H1 (cell line): ENCODE measurements at places on chromosomes 3 and 15. TPM values are rescaled to one million over a fixed set of nuclear protein-coding genes. Genes with fewer than 3 reads are reported as not detected.
A peak's percentile ranks its signal among the peaks of the same experiment; 100 is the strongest.

DNA sequence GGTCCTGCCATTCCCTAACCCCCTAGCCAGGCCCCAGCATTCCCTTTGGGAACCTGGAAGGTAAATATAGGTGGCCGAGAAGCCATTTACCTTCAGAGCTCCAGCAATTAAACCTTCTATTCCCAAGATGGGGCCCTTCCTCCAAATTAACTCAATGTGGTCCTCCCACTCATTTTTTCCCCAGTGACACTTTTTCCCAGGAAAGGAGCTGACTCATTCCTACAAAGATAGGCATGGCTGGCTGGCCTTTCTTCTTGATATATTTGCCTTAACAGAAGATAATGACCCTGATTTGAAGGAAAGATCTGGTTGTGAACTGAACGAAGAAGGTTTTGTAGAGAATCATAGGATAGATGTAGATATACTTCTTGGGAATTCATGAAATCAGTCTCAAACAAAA lies 279.0 kb upstream of the VEPH1 start:
- H3K4me1 ChIP-seq = no peaks in the 10 kb centered on the region
- H3K27ac ChIP-seq = no peak overlapping the region
- DNase-seq = no peak
- H3K27me3 ChIP-seq = no peaks in the 10 kb centered on the region
- H3K4me3 ChIP-seq = no peak overlapping the region

CCRL2 gene
- not detected in 2 replicates for total RNA-seq

SELENOT gene
- 74.7 and 79.0 TPM in 2 replicates for total RNA-seq

- H3K27ac ChIP-seq = no peak overlapping the region
- no peaks in the 10 kb centered on the region for H3K36me3 ChIP-seq
- H3K4me1 ChIP-seq = no peaks in the 10 kb centered on the region
- no peak overlapping the region for H3K4me3 ChIP-seq
These were observed 298.5 kb downstream of the IGSF11 start for GRCh38 chr3:118736107-118736506.

- H3K4me3 ChIP-seq = peak overlapping the region; percentile 97
- DNase-seq = no peak
- 0 out of 2 replicates have a peak overlapping the region, but pooled peaks have one; percentile 0 for H3K27ac ChIP-seq
These were observed 1.5 kb downstream of the FSTL1 start for GRCh38 chr3:120449251-120449650.

- H3K36me3 ChIP-seq = peaks cover 1% of the 10 kb centered on the region
- no peak overlapping the region for H3K4me3 ChIP-seq
- H3K27me3 ChIP-seq = no peaks in the 10 kb centered on the region
- H3K4me1 ChIP-seq = no peaks in the 10 kb centered on the region
- H3K27ac ChIP-seq = no peak overlapping the region
These were observed 48.6 kb downstream of the SEMA3G start for GRCh38 chr3:52396011-52396906.

TRIM42 gene
- not detected in 2 replicates for total RNA-seq

GRCh38 chr3:160826991-160827390 lies 71.0 kb downstream of the PPM1L start:
- no peaks in the 10 kb centered on the region for H3K27me3 ChIP-seq
- no peak overlapping the region for H3K27ac ChIP-seq
- no peak for DNase-seq
- no peaks in the 10 kb centered on the region for H3K4me1 ChIP-seq
- H3K36me3 ChIP-seq = no peaks in the 10 kb centered on the region

OR5K2 gene
- total RNA-seq = not detected in 2 replicates

- no peak overlapping the region for H3K4me3 ChIP-seq
- H3K27ac ChIP-seq = 0 out of 2 replicates have a peak overlapping the region, but pooled peaks have one; percentile 20
- H3K27me3 ChIP-seq = no peaks in the 10 kb centered on the region
- peak; percentile 35 for DNase-seq
- H3K36me3 ChIP-seq = no peaks in the 10 kb centered on the region
These were observed 49.4 kb upstream of the ATP2B2 start for GRCh38 chr3:10554746-10555145.

DNA sequence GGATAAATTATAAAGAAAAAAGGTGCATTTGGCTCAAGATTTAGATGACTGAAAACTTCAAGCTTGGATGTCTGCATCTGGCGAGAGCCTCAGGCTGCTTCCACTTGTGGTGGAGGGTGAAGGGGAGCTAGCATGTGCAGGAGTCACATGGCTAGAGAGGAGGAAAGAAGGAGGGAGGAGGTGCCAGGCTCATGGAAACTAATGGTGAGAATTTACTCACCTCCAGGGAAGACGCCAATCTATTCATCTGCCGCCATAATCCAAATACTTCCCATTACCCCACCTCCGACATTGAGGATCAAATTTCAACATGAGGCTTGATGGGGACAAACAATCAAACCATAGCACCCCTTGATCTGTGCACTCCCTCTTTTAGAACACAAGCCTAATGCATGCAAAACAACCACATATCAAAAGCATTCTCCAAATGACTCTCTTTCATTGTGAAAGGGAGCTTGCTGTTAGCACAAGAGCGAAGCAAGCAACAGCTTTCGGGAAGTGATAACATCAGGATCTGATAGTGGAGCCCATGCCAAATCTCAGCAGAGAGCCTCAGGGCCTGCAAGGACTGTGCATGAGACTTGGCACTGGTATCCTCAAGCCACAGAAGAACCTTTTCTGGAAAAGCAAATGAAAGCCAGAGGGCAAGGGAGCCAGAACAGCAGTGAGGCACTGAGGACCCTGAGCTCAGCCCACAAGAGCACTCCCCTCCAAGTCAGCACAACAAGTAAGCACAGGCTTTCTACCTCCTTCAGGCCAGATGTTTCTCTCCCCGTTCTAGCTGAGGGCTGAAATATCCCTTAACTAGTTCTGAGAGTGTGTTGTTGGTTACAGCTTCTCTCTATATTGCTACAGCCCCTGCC lies 50.2 kb upstream of the THBS1 start:
- H3K27ac ChIP-seq = no peak overlapping the region
- H3K36me3 ChIP-seq = no peaks in the 10 kb centered on the region
- DNase-seq = no peak
- no peak overlapping the region for H3K4me3 ChIP-seq
- peaks cover 7% of the 10 kb centered on the region; the same call in 1 of the 2 replicates for H3K4me1 ChIP-seq

ATP8B4 gene
- 0.24 and 0.57 TPM in 2 replicates for total RNA-seq

RBSN gene
- total RNA-seq = 18.9 and 20.0 TPM in 2 replicates

GRCh38 chr3:11346416-11346815 lies 74.2 kb downstream of the ATG7 start:
- no peak overlapping the region for H3K4me3 ChIP-seq
- no peak overlapping the region for H3K27ac ChIP-seq
- no peak for DNase-seq
- H3K36me3 ChIP-seq = no peaks in the 10 kb centered on the region
- no peaks in the 10 kb centered on the region for H3K4me1 ChIP-seq

DNA sequence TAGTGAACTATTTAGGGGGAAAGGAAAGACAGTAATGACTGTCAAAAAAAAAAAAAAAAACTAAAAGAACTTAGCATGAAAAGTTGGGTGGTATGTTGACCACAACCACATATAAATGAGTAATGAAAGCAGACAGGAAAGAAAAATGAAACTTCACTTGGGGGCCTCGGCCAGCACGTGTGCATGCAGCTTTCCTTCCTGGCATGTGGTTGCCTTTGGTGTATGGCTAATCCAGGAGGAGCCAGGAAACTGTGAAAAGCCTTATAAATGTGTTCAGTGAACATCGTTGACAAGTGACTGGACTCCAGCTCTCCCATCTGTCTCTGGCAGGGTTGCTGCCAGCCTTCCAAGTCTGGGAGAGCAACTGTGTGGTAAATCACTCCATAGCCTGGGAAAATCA lies 195.1 kb downstream of the DTWD1 start:
- no peak overlapping the region for H3K27ac ChIP-seq
- no peaks in the 10 kb centered on the region for H3K36me3 ChIP-seq
- DNase-seq = no peak
- H3K4me3 ChIP-seq = no peak overlapping the region

DNA sequence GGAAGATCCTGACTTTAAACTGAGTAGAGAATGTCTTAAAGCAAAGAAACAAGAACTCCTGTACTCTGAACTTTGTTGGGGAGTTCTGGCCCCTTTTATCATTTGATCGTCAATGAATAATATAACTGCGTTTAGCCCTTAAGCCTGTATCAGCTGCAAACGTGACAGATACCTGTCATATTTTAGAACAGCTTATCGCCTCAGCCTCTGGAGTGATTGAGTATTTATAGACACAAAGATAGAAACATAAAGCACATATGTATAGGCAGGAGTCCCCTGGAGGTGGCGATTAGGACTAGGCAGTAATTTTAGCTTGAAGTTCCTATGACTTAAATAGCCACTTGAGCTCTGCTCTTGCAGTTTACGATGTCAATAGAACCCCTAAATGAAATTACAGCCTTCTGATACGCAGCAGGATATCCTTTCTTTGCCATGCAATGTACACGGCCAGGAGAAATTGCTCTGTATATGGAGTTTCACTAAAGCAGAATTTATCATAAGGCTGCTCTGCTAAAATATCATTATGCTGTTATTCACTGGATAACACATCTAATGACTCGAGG lies 321.8 kb downstream of the TIGIT start:
- no peak overlapping the region for H3K4me3 ChIP-seq
- no peaks in the 10 kb centered on the region for H3K4me1 ChIP-seq

GRCh38 chr3:122767540-122768372 lies 25.9 kb downstream of the HSPBAP1 start:
- H3K4me1 ChIP-seq = no peaks in the 10 kb centered on the region
- no peak for DNase-seq
- no peaks in the 10 kb centered on the region for H3K27me3 ChIP-seq
- no peak overlapping the region for H3K4me3 ChIP-seq
- H3K27ac ChIP-seq = no peak overlapping the region

CCDC39 gene
- 0.34 and 0.80 TPM in 2 replicates for total RNA-seq
